ENCODE measurements at places on chromosomes 2 and 18.

- peak; percentile 89 for DNase-seq
Measured at GRCh38 chr2:181104512-181105115, 124.2 kb downstream of the UBE2E3 start.

DNA sequence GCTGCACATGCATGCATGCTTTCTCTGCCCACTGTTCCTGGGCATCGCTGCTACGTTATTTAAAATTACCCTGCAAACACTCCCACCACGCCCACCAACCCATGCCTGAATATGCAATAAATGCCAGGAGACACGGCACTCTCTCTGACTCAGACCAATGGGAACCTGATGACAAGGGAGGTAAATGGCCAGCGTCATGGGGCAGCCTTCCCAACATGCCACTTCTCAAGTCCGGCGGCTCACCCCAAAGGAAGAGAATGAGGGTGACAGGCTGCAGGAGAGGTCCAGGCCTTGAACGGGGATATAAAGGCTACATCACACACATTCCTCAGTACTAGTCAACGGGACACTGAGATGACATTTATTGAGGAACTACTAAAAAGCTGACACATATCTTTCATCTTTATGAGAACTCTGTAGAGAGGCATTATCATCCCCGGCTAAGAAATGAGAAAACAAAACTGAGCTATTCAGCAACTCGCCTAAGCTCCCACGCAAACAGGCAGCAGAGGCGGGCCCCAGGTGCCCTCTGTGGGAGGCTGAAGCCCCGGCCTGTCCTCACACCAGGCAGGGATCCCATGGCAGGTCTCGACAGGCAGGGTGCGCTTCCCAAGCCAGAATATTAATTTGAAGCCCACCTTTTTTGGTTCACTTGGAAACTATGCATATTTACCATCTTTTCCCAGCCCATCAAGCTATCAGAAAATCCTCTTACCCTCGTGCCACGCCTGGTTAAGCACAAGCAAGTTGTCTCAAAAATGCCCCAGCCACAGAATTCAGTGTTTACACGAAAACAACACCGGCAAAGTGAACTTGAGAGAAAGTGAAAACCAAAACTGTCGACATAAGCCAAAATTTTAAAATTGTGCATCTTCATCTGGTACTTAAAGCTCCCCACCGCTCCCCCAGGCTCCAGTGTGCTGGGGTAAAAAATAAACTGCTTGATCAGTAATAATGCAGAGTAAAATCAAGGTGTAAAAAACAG lies 166.3 kb downstream of the HDAC4 start:
- DNase-seq, result no peak

DNA sequence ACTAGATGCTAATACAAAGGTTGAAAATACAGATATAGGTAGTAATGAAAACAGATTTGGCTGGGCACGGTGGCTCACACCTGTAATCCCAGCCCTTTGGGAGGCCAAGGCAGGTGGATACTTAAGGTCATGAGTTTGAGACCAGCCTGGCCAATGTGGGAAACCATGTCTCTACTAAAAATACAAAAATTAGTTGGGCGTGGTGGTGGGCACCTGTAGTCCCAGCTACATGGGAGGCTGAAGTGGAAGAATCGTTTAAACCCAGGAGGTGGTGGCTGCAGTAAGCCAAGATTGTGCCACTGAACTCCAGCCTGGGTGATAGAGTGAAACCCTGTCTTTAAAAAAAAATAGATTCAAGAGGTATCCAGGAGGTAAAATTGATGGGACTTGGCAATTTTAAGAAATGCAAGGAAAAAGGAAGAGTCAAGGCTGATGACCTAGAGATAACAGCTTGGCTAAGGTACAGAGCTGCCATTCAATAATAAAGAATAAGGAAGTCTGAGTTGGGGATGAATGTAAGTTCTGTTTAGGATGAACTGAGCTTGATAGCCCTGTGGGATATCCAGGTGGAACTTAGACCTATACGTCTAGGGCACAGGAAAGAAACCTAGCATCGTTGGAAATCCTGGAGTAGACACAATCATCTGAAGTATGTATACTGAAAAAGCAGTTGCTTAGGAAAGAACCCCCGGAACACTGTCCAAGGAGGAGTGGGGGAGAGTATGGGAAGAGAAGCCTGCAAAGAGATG lies 9.1 kb downstream of the MAT2A start:
- no peak for DNase-seq

DNA sequence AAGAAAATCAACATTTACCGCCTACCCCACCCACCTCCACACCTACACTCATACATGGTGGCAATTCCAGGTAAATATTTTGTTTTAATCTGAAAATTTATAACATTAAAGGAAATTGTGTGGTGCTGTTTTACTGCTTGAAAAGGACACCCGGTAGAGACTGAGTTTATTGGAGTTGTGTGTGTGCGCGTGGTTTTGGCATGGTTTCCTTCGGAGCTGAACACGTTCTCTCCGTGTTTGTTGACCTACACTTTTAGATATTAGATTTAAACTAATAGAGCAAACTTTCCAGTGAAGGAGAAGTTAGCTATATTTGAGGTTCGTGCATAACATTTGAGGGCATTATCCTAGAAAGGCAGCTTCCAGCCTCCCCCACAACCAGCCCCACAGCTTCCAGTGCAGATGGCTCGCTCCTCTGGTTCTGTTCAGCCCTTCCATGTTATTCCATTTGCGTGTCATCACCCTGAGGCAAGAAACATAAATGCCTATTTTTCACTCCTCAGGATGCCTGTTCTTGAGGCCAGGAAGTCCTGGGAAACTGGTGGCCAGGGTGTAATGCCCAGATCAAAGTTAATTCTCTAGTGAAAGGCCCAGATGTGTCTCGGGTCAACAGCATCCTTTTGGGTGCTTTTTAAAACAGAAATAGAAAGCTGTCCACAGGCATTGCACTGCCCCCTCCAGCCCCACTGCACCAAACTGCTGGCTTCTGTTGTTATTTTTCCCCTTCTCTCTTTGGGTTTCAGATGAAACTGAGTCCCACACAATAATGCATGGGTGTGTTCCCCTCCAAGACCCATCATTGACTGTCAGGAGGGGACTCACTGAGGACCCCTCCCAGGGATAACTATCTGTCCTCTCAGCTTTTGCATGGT lies 190.2 kb downstream of the SETBP1 start:
- DNase-seq, result no peak

GRCh38 chr2:26081556-26081955 lies 47.7 kb downstream of the RAB10 start:
- no peak for DNase-seq

DNA sequence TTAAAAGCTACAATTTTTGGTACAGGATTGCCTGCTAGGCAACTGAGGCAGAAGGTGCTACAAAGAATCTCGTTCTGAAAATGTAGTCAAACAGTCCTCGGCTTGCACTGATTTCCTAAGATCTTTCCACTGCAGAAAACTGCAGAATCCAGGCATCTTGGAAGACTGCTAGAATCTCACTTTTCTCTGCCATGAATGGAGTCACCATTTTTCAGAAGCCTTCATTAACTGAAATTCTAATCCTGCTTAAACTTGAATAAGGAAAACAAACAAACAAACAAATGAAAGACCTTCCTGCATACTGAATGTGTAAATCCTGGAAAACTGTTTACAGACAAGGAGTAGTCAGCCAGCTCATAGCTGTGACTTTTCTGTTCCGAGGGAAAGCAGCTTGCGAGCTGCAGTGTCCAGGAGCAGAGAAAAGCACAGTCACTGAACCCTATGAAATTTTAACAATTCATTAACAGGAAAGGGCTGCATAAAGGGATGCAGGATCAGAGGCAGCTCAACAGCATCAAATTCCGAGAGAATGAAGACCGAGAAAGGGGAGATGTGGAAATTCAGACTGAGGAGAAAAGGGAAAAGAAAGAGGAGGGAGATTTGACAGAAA lies 210.5 kb upstream of the PIK3C3 start:
- DNase-seq, result no peak

GRCh38 chr2:219736209-219736608 lies 108.8 kb downstream of the SLC4A3 start:
- DNase-seq, result peak; percentile 85

- DNase-seq, result peak; percentile 84
Measured at GRCh38 chr2:192236136-192236535, 41.4 kb upstream of the TMEFF2 start.

DNA sequence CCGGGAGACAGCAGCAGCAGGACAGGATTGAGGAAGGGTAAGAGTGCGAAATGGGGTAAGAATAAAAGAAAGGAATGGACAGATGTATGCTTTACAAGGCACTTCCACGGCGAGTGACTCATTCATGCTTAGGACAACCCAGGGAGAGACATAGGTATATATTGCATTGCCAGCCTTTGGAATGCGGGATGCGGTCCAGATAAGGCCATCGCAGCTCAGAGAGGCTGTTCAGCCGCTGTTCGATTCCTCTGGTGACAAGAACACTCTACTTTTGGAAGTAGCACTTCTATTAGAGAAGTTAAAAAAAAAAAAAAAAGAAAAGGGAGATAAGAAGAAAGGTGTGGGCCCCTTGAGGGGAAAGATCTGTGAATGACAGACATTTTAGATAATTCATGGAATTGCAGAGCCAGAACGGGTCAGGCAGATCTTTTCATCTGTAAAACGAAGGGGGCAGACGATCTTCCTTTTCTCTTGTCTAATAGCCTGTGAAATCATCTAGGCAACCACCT lies 819 bp upstream of the NCOA1 start:
- peak; percentile 38 for DNase-seq

- no peak for DNase-seq
Measured at GRCh38 chr18:57084331-57085271, 62.3 kb upstream of the BOD1L2 start.

GRCh38 chr18:35592298-35592697 lies 10.8 kb downstream of the GALNT1 start:
- DNase-seq, result no peak

DNA sequence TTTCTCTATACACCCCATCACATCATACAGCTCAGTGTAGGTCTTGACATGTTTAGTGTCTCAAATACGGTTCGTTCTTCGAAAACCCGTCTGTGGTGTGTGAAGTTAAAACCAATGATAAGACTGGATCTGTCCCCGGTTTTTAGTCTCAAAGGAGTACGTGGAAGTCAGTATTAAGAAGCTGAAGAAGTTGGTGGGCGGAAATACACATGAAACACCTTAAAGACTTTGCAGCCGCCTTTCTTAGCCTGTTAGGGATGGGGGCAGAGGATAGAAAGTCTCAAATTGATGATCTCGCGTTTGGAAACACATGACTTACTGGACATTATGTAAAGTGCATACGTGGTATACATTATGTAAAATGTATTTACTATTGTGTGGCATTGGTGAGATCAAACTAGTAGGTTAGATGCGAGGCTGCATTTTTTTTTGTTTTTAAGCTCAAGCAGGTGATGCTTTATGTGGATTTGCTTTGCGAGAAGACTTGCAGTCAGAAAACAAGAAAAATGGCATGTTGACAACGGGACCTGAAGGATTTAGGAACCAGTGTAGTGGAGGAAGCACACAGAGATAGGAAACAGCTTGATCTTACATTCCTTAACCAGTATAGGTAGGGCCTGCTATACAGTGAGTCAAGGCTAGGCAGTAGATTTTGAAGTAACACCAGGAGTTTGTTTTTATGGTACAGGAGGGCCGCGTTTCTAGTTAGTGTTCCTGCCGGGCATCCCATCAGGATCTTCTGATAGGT lies 1.2 kb downstream of the CNOT11 start:
- DNase-seq, result peak; percentile 14

DNA sequence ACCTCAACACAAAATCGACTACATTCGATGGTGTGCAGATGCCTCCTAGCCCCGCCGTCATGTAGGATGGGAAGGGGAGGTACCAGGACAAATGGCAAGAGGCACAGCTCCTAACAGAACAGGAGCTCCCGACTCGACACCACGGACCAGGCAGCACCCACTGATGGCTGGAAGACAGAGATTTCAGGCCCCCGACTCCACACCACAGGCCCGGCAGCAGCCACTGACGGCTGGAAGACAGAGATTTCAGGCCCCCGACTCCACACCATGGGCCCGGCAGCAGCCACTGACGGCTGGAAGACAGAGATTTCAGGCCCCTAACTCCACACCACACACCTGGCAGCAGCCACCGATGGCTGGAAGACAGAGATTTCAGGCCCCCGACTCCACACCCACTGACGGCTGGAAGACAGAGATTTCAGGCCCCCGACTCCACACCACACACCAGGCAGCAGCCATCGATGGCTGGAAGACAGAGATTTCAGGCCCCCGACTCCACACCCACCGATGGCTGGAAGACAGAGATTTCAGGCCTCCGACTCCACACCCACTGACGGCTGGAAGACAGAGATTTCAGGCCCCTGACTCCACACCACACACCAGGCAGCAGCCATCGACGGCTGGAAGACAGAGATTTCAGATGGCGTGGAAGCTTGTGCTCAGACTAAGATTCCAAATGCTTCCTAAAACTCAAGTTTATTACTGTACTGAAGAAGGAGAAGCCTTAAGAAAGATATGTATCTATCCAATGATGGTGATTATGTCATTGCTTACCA lies 135.5 kb downstream of the EIPR1 start:
- no peak for DNase-seq

DNA sequence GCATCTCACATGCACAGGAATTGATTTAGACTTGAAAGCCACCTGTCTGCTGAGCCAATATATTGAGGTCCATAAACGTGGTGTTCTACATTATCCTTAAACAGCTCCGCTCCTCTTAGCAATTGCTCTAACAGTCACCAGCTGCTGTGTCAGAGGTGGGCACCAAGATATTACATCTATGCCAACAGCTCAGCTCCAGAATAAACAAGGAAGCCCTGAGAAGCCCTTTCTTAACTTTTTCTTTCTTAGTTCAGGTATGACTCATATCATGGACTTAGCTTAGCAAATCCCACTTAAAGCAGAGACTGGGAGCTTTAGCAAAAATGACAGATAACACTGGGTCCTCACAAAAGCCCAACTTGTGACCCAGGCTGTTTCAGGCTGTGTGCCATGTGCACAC lies 436.6 kb downstream of the IRS1 start:
- peak; percentile 40 for DNase-seq

DNA sequence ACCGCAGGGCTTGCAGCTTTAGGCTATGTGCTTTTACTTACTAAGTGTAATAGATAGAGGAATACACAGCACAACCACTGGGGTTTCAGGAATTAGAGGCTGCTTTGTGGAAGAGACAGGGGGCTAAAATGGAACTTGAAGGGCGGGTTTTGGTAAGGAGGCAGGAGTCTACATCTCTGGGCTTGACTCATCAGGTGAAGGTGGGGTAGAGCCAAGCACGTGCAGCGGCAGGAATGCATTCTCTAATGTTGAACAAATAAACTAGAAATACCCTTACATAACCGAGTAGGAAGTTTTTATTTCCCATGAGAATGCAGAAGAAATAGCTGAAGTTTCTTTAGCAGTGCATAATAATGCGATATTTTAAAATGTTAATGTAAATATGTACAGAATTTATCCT lies 673.8 kb upstream of the SALL3 start:
- DNase-seq, result no peak

GRCh38 chr2:74877781-74878433 lies 44.0 kb downstream of the HK2 start:
- DNase-seq, result no peak

DNA sequence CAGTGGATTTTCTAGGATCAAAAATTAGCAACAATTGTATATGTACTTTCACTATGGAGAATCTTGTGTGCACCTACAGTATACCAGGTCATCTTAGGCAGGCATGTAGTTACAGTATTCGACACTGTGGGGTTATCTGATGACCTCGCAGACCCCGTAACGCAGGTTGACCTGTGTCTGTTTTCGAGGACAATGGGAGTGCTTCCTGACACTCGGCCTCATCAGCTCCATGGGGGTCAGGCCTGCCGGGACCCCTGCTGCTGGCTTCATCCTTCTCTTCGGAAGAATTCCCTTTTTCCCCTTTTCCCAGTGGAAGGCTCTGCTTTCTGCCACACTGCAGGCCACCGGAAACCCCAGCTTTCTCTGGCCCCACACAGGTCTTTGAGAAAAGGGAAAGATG lies 102.8 kb upstream of the TMEM18 start:
- DNase-seq, result no peak

GRCh38 chr2:102585847-102586404 lies 33.4 kb upstream of the SLC9A2 start:
- DNase-seq, result no peak

GRCh38 chr2:124693156-124693555 lies 668.1 kb downstream of the CNTNAP5 start:
- no peak for DNase-seq
